ENCODE measurements at places on chromosomes 3 and 15.

DNA sequence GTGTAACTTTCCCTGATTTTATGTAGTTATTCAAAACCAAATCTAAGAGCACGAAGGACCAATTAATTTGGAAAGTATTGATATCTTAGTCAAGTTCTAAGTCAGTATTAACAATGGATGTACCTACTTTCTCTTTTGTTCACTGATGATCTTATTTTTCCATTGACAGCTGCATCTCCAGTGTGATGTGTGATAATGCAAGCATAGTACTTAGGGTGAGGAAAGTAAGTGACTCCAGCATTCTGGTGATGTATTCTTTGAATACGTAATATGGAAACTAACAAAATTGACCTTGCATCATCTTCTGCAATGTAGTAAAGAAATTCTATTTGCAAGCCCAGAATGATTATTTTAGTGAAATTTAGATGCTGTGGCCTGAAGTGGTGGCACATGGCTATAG lies 22.4 kb downstream of the FBXW12 start:
- DNase-seq: no peak

DNA sequence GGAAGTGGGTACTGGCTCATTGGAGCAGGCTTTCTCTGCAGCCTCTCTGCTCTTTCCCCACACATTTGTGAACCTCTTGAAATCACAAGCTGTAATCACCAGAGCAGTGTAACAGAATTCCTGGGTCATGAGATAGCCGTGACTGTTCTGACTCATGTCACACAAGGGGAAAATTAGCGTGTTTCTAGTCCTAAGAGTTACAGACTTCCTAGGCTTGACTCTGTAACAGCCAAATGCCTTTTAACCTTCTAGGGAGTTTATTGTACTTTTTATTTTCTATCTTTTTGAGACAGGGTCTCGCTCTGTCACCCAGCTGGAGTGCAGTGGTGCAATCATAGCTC lies 54.7 kb upstream of the TRAK1 start:
- no peak for DNase-seq

DNA sequence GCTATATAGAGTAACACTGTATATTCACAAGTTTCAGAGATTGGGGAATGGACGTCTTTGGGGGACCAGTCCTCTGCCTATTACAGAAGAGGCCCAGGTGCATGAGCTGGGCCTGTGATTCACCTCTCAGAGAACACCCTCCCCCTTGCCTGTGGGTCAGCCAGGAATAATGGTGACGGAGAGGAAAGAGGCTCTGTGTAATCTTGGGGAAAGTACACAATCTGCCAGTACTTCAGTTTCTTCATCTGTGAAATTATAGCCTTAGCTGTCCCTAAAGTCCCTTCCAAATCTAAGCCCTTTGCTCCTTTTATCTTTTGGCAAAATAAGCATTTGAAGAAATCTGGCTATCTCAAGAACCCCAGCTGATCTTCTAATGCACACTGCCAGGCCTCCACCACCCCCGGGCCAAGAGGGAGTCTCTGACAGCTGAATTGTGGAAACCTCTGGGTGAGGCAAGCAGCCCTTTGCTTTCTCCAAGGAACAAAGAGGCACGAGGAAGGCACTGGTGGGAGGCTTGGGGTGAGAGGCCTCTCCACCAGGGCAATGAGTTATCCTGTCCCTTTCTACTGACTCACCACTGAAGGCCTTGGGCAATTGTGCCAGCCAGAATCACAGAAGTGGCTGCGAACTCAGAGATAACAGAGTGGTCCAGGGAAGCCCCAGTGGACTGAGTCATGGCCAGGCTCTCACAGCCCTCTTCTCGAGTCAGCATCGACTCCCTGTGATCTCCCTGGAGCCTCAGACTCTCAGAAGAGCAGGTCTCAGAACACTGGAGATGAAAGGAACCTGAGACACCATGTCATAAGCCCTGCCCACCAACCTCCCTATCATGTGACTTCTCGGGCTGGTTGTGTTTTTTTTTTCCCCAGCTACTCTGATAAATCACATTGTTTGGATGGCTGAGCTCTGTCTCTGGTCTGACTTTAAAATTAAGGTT lies 31.8 kb downstream of the CCNL1 start:
- peak; percentile 77 for DNase-seq

DNA sequence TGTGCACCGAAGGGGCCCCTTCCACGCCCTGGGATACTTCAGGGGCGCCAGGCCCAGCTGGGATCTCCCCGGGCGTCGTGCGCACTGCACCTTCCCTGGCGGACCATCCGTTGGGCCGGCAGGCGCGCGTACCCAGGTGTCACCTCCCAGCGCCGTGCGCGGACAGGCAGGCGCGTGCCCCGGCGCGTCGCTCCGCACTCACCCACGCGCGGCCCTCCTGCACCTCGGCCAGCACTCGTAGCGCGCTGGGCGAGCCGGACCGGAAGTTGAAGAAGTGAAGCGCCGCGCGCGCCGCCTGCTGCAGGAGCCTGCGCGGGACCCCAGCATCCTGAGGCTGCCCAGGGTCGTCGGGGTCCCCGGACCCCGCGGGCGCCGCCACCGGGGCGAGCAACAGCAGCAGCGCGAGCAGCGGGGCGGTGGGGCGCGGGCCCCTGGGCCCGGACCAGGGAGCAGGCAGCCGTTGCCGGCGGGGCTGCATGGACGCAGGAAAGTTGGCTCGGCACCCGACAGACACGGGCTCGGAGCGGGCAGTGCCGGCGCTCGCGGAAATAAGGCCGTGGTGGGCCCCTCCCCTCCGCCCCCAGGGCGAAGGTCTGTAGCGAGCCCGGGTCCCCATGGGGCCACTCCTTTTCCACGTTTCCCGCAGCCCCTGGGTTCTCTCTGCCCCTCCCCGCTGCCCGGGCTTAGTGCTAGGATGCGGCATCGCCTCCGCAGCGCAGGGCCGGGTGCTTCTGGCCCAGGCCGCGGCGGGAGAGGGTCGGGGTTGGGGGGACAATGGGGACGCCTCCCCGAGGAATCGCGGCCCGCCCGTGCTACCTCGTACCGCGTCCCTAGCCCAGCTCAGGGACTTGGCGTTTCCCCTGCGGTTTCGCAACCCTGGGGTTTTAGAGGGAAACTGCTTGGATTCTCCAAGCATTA lies at the start of gene RARRES1:
RARRES1 (minus strand) TSS at position 520 of the 918 bp plus-strand sequence; CDS start at position 478, 42 bp downstream.
- peak; percentile 83 for DNase-seq

GRCh38 chr15:57286446-57287122 lies 89.7 kb upstream of the CGNL1 start:
- no peak for DNase-seq

DNA sequence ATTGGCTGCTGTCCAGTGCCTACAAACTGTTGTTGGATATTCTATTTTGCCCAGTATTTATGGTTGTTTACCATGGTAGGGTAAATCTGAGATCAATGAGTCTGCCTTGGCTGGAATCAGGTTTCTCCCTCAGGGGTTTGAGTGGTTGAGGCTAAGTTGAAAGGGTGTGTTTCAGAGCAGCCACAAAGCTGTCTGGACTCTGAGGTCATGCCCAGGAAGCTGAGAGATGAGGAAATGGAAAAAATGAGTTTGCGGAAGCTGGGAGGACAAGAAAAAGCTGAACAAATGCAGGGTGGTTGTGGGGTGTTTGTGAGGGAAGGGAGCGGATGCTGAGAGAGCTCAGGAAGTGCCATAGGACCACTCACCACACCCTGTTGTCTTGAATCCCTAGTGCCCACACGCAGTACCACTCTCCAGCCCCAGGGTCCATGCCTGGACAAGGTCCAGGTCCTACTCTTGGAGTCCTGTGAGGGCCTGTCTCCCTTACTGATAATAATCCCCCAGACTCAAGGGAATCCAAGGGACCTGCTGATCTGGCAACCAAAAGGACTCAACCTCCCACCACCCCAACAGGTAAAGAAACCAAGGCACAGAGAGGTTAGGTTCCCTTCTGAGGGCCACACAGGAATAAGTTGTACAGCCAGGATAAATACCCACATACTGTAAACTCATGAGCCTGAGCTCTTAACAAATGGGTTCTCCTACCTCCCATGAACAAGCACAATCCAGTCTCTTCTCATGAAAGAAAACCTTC lies 81.6 kb downstream of the PPCDC start:
- DNase-seq: peak; percentile 38

DNA sequence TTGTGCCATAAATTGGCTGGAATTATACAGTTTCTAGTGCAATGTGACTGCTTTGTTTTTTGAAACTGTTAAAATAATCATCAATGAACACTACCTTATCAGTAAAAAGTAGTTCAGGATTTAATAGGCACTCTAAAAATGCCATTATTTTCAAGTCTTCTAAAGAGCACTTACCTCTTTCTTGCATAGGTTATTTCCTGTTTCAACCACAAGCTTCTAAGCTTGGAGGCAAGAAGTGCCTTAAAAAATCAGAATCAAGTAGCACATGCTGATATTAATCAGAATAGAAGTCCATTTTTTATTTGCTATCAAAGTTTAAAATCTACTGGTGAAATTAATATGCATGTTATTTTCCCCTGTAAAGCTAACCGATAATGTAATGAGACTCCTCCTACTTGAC lies 991.6 kb downstream of the CADM2 start:
- no peak for DNase-seq

GRCh38 chr3:146896711-146897110 lies 291.6 kb upstream of the PLSCR5 start:
- DNase-seq: no peak

GRCh38 chr3:40973141-40973540 lies 226.2 kb upstream of the CTNNB1 start:
- DNase-seq: no peak

GRCh38 chr3:116691041-116691440 lies 18.5 kb upstream of the TUSC7 start:
- DNase-seq: no peak

- no peak for DNase-seq
Measured at GRCh38 chr3:83894223-83894622, 1064.6 kb upstream of the CADM2 start.

GRCh38 chr3:185552358-185552877 lies at the start of gene LIPH:
Gene LIPH, minus strand, starts transcription at chr3:185552588. Its CDS starts 117 bp downstream, at chr3:185552471.
- no peak for DNase-seq

- DNase-seq: no peak
Measured at GRCh38 chr3:98180319-98180890, 13.9 kb downstream of the OR5H15 start.

DNA sequence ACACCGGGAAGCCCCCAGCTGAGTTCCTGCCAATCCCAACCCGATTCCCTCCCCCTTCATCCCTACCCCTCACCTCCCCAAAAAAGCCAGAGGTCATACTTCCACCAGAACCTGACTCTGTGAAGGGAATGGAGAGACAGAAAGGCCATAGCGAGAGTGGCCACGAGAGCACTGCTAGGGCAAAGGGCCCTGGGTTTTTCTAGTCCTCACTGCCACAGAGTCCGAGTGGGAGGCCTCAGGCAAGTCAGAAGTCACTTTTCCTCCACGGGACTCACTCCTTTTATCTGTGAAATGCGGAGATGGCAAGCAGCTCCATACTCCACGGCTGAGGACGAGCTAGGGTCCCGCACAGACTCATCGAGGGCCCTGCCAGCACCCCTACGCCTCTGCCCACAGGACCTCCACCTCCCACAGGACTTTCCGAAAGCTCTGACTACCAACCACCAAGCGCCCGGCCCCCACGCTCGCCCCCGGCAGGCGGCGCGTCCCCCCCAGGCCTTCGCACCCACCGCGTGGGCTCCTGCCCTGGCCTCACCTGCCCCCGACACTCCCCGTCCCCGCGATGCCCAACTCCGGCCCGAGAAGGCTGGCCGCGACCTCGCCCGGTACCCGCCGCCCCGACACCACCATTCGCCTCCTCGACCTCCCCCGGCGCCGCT lies 792 bp downstream of the ATP13A3 start:
- peak; percentile 31 for DNase-seq

DNA sequence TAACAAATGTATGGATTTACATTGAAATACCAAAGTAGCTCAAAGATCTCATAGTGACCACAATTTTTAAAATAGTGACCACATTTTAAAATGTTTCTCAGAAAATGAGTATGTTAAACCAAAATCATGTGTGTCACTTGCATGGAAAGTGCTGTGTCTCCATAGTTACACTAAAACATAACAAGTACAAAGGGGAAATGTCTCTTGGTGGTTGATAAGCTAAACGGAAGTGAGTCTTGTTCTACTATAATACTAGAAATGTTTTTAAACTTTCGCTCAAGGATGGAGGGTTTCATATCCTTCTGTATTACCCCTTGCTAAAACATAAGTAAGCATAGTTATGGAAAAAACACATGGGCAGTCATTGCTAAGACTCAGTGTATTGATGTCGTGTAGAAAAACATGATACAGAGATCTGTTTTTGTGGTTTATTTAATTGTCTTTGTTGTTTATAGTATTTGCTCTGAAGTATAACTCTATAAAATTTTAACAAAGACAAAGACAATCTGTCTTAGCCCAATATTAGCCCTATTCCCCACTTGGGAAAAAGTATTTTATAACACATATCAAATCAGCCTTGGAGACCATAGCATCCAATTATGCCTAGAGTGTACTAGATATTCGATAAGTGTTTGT lies 27.0 kb upstream of the DENND4A start:
- DNase-seq: no peak

DNA sequence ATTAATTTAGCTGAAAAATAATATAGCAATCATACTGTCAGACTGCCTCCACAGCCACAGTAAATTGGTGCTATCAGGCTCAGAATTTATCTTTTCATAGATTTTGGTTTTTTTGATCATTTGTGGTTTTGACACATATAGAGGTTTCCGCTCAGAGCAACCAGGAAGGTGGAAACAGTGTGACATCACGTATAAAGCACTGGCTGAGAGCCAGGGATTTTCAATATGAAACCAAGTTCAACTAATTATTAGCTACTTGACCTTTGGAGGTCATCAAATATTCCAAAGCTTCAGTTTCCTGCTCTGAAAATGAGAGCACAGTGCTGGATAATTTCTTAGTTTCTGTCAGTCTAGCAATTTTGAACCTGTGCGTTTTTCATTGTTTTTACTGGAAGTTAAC lies 433.8 kb upstream of the SUCLG2 start:
- DNase-seq: no peak

GRCh38 chr3:13500133-13500885 lies 20.2 kb downstream of the HDAC11 start:
- DNase-seq: peak; percentile 65

- no peak for DNase-seq
Measured at GRCh38 chr3:20022954-20023622, 11.0 kb upstream of the PP2D1 start.

- no peak for DNase-seq
Measured at GRCh38 chr3:115082260-115082659, 64.8 kb downstream of the ZBTB20 start.

GRCh38 chr3:45965253-45965652 lies 22.0 kb downstream of the CXCR6 start:
- DNase-seq: no peak

DNA sequence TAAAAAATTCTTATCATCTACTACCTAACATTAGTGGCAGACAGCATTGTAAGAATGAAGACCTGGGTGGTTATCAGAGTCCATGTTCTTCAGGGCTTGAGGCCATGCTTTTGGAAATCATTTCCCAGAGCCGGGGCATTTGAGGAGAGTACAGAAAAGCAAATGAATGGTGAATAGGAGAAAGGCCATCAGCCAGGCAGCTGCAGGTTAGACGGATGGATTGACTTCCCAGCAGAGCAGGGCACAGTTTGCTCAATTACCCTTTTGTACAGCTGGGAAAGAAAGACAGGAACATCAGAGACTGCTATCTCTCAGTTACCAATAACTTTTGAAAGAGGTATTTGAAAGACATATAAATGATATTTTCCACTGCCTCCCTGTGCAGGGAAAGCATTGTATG lies 135.6 kb downstream of the ALCAM start:
- DNase-seq: no peak

Measured in tibial artery (tissue), 4 donors.